Occipital lobe (tissue), 3 donors: ENCODE measurements at places on chromosomes 2 and 18. TPM values are rescaled to one million over a fixed set of nuclear protein-coding genes. Genes with fewer than 3 reads are reported as not detected.

The ANKRD30B gene
- total RNA-seq: 0.16 TPM

The ASTL gene
- not detected for total RNA-seq

The PSMD1 gene
- total RNA-seq: 111 TPM

The FLACC1 gene
- total RNA-seq: 3.7 TPM

The ANKRD62 gene
- total RNA-seq: 0.16 TPM

The RAB6C gene
- 0.78 TPM for total RNA-seq

The NAT8 gene
- not detected for total RNA-seq

The C2orf15 gene
- total RNA-seq: 3.7 TPM

The CFAP221 gene
- 5.6 TPM for total RNA-seq

The RNF125 gene
- 1.1 TPM for total RNA-seq
